K562 (cell line): ENCODE measurements at places on chromosomes 7 and 10. TPM values are rescaled to one million over a fixed set of nuclear protein-coding genes. Genes with fewer than 3 reads are reported as not detected.

- DNase-seq = no peak
These were observed 195.5 kb upstream of the ZNF32 start for GRCh38 chr10:43844221-43844620.

PRSS1 gene
- 6.6 and 8.8 TPM in 2 replicates for total RNA-seq

DNA sequence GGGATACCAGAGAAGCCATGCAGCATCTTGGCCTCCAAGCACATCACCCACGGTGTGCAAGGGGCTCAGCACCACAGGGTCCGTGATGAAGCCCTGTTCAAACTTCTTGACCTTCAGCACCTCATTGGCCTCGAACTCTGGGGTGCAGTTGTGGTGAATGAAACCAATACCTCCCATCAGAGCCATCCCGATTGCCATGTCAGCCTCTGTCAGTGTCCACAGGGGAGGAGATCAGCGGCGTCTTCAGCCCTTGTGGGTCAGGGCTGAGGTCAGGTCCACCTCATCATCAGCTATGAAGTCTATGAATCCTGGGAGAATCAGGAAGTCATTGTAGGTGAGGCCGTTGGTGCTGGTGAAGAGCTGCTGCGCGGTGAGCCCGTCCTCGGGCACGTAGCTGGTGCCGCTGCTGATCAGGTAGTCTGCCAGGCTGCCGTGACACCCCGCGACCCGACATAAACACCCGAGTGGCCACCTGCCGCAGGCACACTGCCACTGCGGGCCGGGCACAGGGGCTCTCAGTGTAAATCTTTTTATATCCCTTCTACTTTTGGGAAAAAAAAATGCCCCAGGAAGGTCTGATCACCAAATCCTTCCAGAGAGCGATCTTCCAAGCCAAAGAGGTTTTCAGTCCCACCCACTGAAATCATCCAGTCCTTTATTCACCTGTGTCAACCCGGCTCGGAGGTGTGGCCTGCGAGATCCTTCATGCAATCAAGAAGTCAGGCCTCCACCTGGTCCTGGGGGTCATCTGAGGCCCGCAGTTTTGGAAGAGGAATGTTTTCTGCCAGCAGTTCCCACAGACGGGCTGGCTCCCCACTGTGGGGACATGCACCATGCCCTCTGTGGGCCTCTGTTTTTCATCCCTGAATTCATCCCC, 144.1 kb upstream of the KCNMA1 start:
- no peak for DNase-seq

LRRC61 gene
- 49.5 and 50.6 TPM in 2 replicates for total RNA-seq

DNA sequence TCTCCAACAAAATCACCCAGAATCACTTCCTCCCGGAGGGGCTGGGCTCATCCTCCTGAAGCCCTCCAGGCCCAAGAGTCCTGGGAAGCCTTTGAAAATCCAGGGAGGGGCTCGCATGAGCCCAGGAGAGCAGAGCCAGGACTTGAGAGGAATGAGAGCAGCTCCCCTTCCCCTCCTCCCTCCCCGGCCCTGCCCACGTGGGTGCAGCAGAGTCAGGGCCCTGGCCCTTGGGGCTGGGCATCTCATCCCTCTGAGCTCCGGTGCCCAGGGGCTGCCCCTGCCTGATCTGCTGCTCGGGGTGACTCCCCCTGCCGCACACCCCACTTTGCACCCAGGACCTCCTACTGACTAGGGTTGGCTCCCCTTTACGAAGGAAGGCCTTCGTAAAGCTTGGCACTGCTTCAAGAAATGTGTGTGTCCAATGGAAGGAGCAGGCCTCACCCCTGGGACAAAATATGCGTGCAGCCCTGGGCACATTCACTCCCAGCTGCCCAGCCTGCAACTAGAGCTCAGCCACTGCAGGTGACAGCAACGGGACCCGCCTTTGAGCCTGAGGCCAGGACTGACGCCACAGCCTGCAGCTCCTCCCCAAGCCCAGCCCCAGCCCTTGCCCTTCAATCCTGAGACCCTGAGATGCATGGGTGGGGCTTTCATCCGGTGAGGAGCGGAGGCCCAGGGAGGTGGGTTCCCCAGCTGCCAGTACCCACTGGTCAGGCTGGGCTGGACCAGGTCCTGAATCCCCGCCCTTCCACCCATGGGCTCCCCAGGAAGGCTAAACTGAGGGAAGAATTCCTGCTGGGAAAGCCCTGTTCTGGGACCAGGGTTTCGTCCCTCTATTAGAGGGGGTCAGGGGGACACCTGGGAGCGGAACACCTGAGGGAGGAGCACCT, 21.8 kb downstream of the PWWP2B start:
- DNase-seq = peak; percentile 11

GIMAP5 gene
- total RNA-seq = 0.35 and 0.51 TPM in 2 replicates

ADAM8 gene
- total RNA-seq = 6.1 and 7.0 TPM in 2 replicates

- DNase-seq = no peak
These were observed 750 bp upstream of the CDK14 start for GRCh38 chr7:90595342-90595800.

ANXA11 gene
- total RNA-seq = 182 and 201 TPM in 2 replicates

DNA sequence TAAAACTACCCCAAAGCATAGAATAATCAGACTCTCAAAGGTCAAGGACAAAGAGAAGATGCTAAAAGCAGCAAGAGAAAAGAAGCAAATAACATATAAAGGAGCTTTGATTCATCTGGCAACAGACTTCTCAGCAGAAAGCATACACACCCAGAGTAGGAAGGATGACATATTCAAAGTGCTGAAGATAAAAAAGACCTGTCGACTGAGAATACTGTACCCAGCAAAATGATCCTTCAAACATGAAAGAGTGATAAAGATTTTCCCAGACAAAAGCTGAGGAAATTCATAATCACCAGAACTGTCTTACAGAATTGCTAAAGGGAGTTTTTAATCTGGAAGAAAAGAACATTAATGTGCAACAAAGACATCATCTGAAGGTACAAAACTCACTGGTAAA, 14.9 kb downstream of the KCNK18 start:
- DNase-seq = no peak

- no peak for DNase-seq
These were observed 191.9 kb downstream of the MDFIC start for GRCh38 chr7:115113776-115114175.

- no peak for DNase-seq
These were observed 135.8 kb downstream of the KCNMA1 start for GRCh38 chr10:77501846-77502261.

DNA sequence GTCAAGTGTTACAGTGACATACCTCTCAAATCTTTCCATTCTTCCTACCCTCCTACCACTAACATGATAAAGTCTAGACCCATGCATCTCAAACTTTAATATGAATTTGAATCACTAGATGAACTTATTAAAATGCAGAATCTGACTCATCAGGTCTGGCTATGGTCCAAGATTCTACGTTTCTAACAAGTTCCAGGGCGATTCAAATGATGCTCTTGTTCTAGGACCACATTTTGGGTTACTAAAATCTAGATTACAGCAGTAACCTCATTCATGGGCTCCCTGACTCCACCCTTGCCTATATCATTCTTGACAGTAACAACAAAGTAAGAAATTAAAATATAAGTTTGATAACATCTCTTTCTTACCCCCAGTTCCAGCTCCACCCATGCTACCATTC, 124.8 kb upstream of the LSM8 start:
- no peak for DNase-seq

- no peak for DNase-seq
These were observed 3.7 kb downstream of the PURB start for GRCh38 chr7:44881610-44882009.

SH2D4B gene
- total RNA-seq = 0.13 TPM in 1 of 2 replicates, not detected in the other

DNA sequence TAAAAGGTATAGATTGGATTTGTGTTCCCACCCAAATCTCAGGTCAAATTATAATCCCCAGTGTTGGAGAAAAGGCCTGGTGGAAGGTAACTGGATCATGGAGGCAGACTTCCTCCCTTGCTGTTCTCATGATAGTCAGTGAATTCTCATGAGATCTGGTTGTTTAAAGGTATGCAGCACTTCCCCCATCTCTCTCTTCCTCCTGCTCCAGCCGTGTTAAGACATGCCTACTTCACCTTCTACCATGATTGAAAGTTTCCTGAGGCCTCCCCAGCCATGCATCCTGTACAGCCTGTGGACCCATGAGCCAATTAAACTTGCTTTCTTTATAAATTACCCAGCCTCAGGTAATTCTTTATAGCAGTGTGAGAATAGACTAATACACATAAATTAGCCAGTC, 39.1 kb downstream of the HTR7 start:
- no peak for DNase-seq

MPLKIP gene
- total RNA-seq = 81.5 and 93.0 TPM in 2 replicates
